DND-41 (cell line): ENCODE measurements at places on chromosomes 13 and 19.

GRCh38 chr13:85186356-85187045, 612.7 kb downstream of the SLITRK6 start:
- H3K36me3 ChIP-seq, result no peaks in the 10 kb centered on the region
- no peak overlapping the region for H3K4me3 ChIP-seq
- no peak for DNase-seq
- H3K27me3 ChIP-seq, result no peaks in the 10 kb centered on the region

DNA sequence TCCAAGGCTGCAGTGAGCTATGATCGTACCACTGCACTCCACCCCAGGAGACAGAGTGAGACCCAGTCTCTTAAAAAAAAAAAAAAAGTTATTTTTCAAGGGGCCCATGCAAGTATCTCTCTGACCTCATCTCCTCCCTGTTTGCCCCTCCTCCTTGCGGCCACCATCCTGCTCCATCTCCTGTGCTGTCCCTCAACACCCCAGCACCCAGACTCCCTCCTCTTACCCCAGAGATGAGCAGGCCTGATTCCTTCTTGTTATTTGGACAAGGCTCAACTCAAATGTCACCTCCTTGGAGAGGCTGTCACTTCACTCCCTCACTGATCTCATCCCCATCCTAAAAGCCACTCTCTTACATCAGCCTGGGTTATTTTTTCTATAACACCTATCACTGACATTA, 4.4 kb downstream of the RYR1 start:
- no peak for DNase-seq
- H3K4me3 ChIP-seq, result no peak overlapping the region
- H3K4me1 ChIP-seq, result no peaks in the 10 kb centered on the region
- no peaks in the 10 kb centered on the region for H3K36me3 ChIP-seq

DNA sequence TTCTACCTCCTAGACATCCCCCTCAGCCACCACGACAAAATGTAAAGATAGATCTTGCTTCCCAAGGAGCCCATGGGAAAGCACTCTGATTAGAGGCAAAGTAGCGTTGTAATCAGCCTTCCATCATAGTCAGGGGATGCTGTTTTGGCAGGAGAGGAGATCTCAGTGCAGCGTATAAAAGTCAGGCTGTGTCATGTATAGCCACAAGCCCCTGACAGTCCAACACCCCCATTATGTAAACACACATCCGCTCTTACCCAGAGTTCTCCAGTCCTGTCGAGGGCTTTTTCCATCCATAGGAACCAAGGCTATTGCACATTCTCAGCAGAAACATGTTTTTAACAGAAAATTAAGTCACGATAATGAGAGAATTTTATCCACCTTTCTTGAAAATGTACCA, 156.3 kb downstream of the CYSLTR2 start:
- DNase-seq, result no peak
- H3K4me1 ChIP-seq, result 0 out of 2 replicates have a peak, but pooled peaks cover 7% of the 10 kb centered on the region
- H3K27ac ChIP-seq, result no peak overlapping the region
- no peak overlapping the region for H3K4me3 ChIP-seq
- no peaks in the 10 kb centered on the region for H3K36me3 ChIP-seq

DNA sequence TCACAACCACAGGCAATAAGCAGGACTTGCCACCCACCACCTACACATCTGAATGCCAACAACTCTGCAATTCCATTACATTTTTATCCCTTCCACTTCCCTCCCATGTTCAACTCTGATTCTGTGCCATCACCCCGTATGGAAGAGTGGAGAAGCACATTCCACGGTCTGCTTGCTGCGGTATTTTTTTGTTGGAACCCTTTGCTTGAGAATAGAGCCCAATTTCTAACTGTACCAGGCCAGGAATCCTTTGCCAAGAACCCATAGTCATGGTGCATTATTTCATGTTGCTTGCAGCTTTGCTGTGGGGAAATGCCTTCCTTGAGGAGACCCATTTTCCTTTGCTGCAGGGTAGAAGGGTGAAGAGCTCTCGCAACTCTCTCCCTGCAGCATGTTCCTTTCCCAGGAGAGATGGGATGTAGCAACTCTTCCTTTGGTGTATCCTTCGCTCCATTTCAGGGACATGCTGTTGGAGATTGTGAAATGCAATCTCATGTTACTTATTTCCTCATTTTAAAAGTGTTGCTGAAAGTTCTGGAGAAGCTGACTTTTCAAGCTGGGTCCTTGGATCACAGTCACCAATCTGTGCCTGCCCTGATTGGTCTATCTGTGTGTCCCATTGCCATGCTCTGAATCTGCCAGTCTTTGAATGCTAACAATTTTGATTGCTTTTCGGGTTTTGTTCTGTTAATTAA, 69.8 kb upstream of the STARD13 start:
- no peaks in the 10 kb centered on the region for H3K27me3 ChIP-seq
- no peaks in the 10 kb centered on the region for H3K36me3 ChIP-seq
- no peak overlapping the region for H3K27ac ChIP-seq
- no peak overlapping the region for H3K4me3 ChIP-seq
- H3K4me1 ChIP-seq, result no peaks in the 10 kb centered on the region

- no peak for DNase-seq
- no peak overlapping the region for H3K4me3 ChIP-seq
- H3K4me1 ChIP-seq, result no peaks in the 10 kb centered on the region
- H3K27ac ChIP-seq, result no peak overlapping the region
These were observed 20.6 kb upstream of the UQCRFS1 start for GRCh38 chr19:29233591-29233990.

- H3K4me1 ChIP-seq, result no peaks in the 10 kb centered on the region
- no peak overlapping the region for H3K27ac ChIP-seq
- no peaks in the 10 kb centered on the region for H3K27me3 ChIP-seq
- no peak overlapping the region for H3K4me3 ChIP-seq
These were observed 330.3 kb upstream of the MIR17HG start for GRCh38 chr13:91017031-91017668.

- H3K27ac ChIP-seq, result no peak overlapping the region
- H3K4me1 ChIP-seq, result no peaks in the 10 kb centered on the region
- no peak overlapping the region for H3K4me3 ChIP-seq
- no peaks in the 10 kb centered on the region for H3K36me3 ChIP-seq
- no peaks in the 10 kb centered on the region for H3K27me3 ChIP-seq
These were observed 25.0 kb upstream of the PLEKHF1 start for GRCh38 chr19:29640231-29640630.

DNA sequence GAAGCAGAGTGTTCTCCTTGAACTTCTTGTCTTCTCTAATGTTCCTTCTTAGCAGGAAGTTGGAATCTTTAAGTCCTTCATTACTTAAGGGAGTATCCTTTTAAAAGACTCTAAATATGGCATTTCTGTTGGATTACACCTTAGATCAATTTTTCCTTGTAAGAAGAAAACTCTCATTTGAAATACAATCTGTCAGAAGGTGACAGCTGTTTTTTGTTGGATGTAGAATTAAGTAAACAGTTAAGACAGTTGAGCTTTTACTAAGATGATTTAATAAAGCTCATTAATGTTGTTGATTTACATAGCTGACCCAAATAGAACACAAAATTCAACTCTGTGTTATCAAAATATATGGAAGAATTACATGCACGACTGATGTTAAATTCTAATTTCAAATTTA, 16.7 kb upstream of the MBNL2 start:
- H3K36me3 ChIP-seq, result no peaks in the 10 kb centered on the region
- H3K27me3 ChIP-seq, result no peaks in the 10 kb centered on the region
- H3K4me3 ChIP-seq, result no peak overlapping the region
- H3K27ac ChIP-seq, result no peak overlapping the region
- no peak for DNase-seq
- peaks cover 14% of the 10 kb centered on the region for H3K4me1 ChIP-seq

DNA sequence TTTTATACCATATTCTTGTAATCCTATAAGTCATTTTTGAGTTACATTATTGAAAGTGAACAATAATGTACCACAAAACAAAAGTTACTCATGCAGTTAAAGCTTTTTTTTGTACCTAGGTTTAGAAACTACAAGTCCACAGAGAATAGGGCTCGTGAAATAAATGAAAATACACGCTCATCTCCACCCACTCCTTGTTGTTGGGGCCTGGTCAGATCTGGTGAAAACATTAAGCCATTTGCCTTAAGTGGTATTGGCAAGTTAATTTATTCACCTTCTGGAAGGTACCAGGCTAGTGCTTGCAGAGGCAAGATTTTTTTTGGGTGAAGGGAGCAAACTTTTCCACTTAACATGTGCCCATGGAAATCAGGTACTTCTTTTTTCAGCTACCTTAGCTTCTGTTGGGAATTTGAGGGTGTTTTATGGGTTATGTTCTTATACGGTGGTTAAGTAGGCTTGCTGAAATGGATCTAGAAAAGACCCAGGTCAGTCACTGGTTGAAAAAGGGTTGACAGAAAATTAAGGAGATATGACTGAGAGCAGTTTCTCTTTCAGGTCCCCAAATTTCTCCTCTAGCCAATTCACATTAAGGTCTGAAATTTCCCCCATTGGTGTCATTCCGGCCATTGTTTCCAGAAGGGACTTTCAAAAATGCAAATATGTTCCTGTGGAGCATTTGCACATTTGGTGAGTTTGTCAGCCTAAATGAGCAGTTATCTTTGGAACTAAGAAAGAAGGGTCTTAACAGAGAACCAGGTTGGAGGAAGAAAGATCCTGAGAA, 143.3 kb downstream of the KCNRG start:
- peaks cover 26% of the 10 kb centered on the region for H3K4me1 ChIP-seq
- no peaks in the 10 kb centered on the region for H3K27me3 ChIP-seq
- no peaks in the 10 kb centered on the region for H3K36me3 ChIP-seq
- no peak overlapping the region for H3K27ac ChIP-seq
- H3K4me3 ChIP-seq, result no peak overlapping the region

DNA sequence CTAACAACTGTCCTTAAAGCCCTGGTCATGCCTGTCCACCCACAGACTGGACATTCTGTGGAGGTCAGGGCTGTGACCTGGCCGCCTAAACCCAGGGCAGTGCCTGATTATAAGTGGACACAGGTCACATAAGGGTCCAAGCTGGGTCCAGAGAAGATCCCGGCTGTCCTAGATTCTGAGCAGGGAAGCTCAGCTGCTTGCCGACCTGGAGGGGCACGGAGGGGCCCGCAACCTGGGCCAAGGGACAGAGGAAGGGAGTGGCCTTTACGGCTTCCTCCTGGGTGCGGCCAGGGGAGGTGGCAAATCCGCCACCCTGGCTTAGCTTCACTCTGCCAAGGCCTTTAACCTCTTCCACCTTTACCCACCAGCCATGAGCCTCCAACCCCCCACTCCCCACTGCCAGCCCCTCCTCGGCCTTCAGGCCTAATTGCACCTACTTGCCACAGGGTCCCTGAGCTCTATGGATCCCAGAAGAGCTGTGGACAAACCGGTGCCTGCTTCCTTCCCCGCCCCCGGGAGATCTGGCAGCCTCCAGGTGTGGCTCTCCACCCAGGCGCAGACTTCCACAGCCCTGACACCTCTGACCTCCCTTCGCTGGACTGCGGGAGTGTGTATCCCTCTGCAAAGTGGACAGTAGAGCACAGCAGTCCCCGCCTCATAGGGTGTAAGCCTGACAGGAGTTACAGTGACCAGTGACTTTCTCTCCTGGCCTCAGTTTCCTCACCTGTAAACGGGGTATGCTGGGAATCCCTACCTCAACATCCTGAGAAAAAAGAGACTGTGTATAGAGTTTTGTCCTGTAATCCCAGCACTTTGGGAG, 1.7 kb downstream of the CD320 start:
- peak; percentile 6 for DNase-seq
- no peaks in the 10 kb centered on the region for H3K27me3 ChIP-seq
- peak overlapping the region; percentile 71 for H3K4me3 ChIP-seq
- H3K27ac ChIP-seq, result peak overlapping the region; percentile 87; the same call in 1 of the 2 replicates
- peaks cover 52% of the 10 kb centered on the region for H3K4me1 ChIP-seq

DNA sequence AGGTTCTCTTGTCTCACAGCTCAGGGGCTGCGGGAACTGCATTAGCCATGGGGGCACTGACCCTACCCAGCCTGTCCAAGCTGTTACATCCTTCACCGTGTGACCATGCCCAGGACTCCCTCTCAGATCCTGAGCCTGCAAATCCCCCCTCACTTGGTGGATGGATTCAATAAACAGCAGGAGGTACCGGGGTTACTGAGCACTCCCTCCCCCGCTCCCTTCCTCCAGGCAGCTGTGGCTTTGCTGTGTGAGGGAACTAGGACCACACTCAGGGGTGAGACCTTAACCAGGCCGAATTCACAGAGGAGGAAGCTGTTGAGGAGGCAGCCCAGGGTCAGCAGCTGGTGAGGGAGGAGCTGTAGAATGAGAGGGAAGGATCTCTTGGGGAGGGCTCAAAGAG, 27.0 kb upstream of the CEACAM1 start:
- H3K36me3 ChIP-seq, result no peaks in the 10 kb centered on the region
- H3K27me3 ChIP-seq, result no peaks in the 10 kb centered on the region
- DNase-seq, result no peak
- no peak overlapping the region for H3K27ac ChIP-seq
- no peaks in the 10 kb centered on the region for H3K4me1 ChIP-seq
- H3K4me3 ChIP-seq, result no peak overlapping the region

GRCh38 chr13:111549464-111549863, 229.0 kb downstream of the TEX29 start:
- no peaks in the 10 kb centered on the region for H3K36me3 ChIP-seq
- no peaks in the 10 kb centered on the region for H3K4me1 ChIP-seq
- H3K4me3 ChIP-seq, result no peak overlapping the region
- peaks cover 10% of the 10 kb centered on the region for H3K27me3 ChIP-seq
- DNase-seq, result no peak
- H3K27ac ChIP-seq, result no peak overlapping the region

DNA sequence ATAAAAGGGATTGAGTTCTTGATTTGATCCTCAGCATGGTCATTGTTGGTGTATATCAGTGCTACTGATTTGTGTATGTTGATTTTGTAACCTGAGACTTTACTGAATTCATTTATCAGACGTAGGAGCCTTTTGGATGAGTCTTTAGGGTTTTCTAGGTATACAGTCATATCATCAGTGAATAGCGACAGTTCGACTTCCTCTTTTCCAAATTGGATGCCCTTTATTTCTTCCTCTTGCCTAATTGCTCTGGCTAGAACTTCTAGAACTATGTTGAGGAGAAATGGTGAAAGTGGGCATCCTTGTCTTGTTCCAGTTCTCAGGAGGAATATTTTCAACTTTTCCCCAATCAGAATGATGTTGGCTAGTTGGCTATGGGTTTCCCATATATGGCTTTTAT, 27.0 kb downstream of the POMP start:
- no peak overlapping the region for H3K4me3 ChIP-seq
- H3K36me3 ChIP-seq, result no peaks in the 10 kb centered on the region; the same call in 1 of the 2 replicates
- DNase-seq, result no peak
- no peak overlapping the region for H3K27ac ChIP-seq

DNA sequence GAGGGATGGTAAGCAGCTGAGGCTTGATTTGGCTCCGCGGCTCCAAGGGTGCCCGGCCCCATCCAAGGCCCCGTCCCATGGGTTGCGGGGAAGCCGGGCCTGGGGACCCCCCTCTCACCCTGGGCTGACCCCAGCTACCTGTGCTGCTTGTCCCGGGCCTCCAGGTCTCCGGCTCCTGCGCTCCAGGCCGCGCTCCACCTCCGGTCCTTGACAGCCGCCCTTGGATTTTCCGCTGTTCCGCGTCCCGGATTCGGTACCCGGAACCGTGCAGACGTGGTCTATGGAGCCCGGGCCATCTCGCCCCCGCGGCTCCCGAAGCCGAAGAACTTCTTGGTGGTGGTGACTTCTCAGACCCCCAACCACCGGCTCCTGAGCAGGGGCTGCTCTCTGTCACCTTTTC, 48.3 kb upstream of the C1QTNF9B start:
- H3K4me1 ChIP-seq, result no peaks in the 10 kb centered on the region
- no peak overlapping the region for H3K27ac ChIP-seq
- no peaks in the 10 kb centered on the region for H3K27me3 ChIP-seq
- no peak overlapping the region for H3K4me3 ChIP-seq
- DNase-seq, result no peak
- H3K36me3 ChIP-seq, result no peaks in the 10 kb centered on the region

- H3K4me3 ChIP-seq, result no peak overlapping the region
- no peak overlapping the region for H3K27ac ChIP-seq
- no peak for DNase-seq
- no peaks in the 10 kb centered on the region for H3K36me3 ChIP-seq
- H3K27me3 ChIP-seq, result peaks cover 7% of the 10 kb centered on the region
- no peaks in the 10 kb centered on the region for H3K4me1 ChIP-seq
These were observed 55.1 kb downstream of the GPR180 start for GRCh38 chr13:94656766-94657165.
